ENCODE measurements at places on chromosomes 5 and 9. TPM values are rescaled to one million over a fixed set of nuclear protein-coding genes. Genes with fewer than 3 reads are reported as not detected.

- H3K27me3 ChIP-seq = no peaks in the 10 kb centered on the region
- H3K27ac ChIP-seq = no peak overlapping the region
- DNase-seq = no peak
- H3K4me3 ChIP-seq = no peak overlapping the region
- peaks cover 29% of the 10 kb centered on the region for H3K4me1 ChIP-seq
- peaks cover 14% of the 10 kb centered on the region for H3K36me3 ChIP-seq
These were observed 228.4 kb downstream of the ATPSCKMT start for GRCh38 chr5:10021248-10021647.

Gene SPATA9
- 0.51 TPM for total RNA-seq

Gene GOLGA1
- 20.3 TPM for total RNA-seq

Gene PRDM9
- not detected for total RNA-seq

Gene SNCAIP
- total RNA-seq = 0.11 TPM

GRCh38 chr5:155394727-155395126 lies 381.2 kb downstream of the KIF4B start:
- DNase-seq = no peak
- H3K4me1 ChIP-seq = no peaks in the 10 kb centered on the region
- H3K27ac ChIP-seq = no peak overlapping the region
- H3K36me3 ChIP-seq = no peaks in the 10 kb centered on the region
- H3K4me3 ChIP-seq = no peak overlapping the region

Gene F2RL2
- 74.9 TPM for total RNA-seq

DNA sequence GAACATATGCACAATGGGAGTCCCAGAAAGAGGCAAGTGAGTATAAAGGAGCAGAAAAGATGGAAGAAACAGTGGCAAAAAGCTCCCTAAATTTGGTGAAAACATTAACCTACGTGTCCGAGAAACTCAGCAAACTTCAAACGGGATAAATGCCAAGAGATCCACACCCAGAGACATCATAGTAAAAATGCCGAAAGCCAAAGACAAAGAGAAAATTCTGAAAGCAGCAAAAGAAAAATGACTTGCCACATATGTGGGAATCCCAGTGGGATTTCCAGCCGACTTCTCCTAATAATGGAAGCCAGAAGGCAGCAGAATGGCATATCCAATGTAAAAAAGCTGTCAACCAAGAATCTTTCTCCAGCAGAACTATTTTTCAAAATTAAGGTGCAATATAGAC lies 101.2 kb downstream of the ADAMTS2 start:
- peak overlapping the region; percentile 25 for H3K4me3 ChIP-seq
- peaks cover 21% of the 10 kb centered on the region for H3K36me3 ChIP-seq
- H3K27me3 ChIP-seq = no peaks in the 10 kb centered on the region
- peaks cover 30% of the 10 kb centered on the region for H3K4me1 ChIP-seq
- no peak for DNase-seq

- H3K27ac ChIP-seq = no peak overlapping the region
- H3K36me3 ChIP-seq = peaks cover 5% of the 10 kb centered on the region
- peaks cover 31% of the 10 kb centered on the region for H3K4me1 ChIP-seq
- H3K4me3 ChIP-seq = no peak overlapping the region
- DNase-seq = no peak
- H3K27me3 ChIP-seq = no peaks in the 10 kb centered on the region
These were observed 201.2 kb downstream of the GAPVD1 start for GRCh38 chr9:125462861-125463291.

- H3K4me3 ChIP-seq = peak overlapping the region; percentile 98
- peak overlapping the region; percentile 93 for H3K27ac ChIP-seq
- peaks cover 12% of the 10 kb centered on the region for H3K36me3 ChIP-seq
These were observed 649 bp downstream of the STK10 start for GRCh38 chr5:172187118-172188032.

DNA sequence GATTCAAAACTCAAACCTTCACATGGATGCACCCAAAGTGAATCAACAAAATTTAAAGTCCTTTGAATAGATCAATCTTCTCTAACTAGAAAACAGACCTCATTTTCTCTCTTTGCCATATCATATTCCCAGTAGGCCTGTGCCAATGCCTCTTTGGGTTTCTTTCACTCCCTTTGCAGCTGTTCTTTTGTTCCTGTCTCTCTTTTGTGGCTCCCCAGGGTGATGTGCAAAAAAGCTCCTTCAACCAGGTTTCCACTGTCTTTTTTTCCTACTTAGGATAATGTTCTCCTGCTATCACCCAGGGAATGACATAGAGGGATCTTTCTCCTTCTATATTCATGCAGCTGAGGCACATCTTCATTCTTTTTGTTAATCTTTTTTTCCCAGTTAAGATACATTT lies 54.6 kb downstream of the MARCHF3 start:
- no peaks in the 10 kb centered on the region for H3K36me3 ChIP-seq
- no peak overlapping the region for H3K4me3 ChIP-seq
- peaks cover 43% of the 10 kb centered on the region for H3K4me1 ChIP-seq
- DNase-seq = no peak
- no peak overlapping the region for H3K27ac ChIP-seq
- peaks cover 1% of the 10 kb centered on the region for H3K27me3 ChIP-seq

DNA sequence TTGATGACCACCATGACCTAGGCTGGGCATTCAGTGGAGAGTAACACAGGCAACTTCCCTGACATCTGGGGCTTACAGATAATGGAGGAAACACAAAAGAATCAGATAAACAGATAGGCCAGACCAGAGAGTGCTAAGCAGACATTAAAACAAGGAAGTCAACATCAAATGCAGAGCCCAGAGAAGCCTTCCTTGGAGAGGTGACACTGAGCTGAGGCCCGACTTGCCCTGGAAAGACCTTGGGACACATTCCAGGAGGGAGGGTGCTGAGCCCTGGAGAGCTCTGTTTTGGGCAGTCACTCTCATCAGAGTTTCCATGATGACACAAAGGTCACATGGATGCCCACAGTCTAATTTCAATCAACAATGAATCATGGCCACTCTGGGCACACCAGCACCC lies 31.9 kb upstream of the C5orf58 start:
- no peak overlapping the region for H3K27ac ChIP-seq
- no peaks in the 10 kb centered on the region for H3K4me1 ChIP-seq
- H3K27me3 ChIP-seq = peaks cover 23% of the 10 kb centered on the region
- no peak for DNase-seq
- H3K36me3 ChIP-seq = no peaks in the 10 kb centered on the region

GRCh38 chr9:126986506-126986951 lies 71.9 kb downstream of the RALGPS1 start:
- no peak for DNase-seq
- H3K4me1 ChIP-seq = peaks cover 14% of the 10 kb centered on the region
- H3K27me3 ChIP-seq = peaks cover 10% of the 10 kb centered on the region
- no peak overlapping the region for H3K4me3 ChIP-seq
- H3K27ac ChIP-seq = no peak overlapping the region

DNA sequence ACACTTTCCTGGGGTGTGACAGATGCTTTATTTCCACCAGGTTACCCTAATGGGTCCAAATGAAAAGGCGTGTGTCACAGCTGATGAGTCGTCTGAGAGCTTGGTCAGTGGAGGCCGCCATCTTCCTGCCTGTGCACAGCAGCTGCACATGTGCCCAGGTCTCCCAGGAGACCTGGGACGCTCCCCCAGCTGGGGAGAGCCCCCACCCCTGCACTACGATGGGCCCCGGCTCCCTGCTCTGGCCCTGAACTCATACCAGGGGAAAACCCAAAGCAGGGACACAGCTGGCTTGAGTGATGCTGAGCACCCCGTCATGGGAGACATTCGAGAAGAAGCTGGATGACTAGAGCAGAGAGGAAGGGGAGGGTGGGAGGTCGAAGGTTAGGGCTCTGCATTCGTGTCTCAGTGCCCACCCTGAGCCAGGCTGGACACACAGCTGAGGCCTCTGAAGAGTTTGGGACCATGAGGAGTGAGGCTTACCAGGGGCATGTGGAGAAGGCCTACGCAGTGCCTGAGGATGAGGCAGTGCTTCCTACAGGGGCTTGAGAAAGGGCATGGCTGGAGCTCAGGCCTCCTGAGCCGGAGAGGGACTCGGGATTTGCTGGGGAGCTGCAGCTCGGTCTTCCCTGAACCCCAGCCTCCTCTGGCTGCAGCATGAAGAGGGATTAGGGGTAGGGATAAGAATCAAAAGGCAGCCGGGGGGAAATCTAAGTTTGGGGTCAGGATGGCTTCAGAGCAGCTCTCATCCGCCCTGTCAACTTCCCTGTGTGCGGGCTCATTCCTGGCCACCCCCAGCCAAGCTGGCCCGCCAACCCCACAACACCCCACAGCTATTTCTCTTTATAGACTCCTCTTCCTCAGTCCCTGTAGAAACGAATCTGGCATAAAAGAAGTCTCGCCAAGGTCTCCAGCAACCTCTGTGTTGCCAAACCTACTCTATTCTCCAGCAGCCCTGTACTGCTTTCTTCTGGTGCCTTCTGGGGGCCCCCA lies 42.2 kb upstream of the RNU6ATAC start:
- no peak overlapping the region for H3K4me3 ChIP-seq
- H3K36me3 ChIP-seq = no peaks in the 10 kb centered on the region
- no peak for DNase-seq
- H3K4me1 ChIP-seq = peaks cover 14% of the 10 kb centered on the region
- H3K27ac ChIP-seq = no peak overlapping the region

GRCh38 chr9:26131886-26132285 lies 453.6 kb upstream of the TUSC1 start:
- no peak overlapping the region for H3K4me3 ChIP-seq
- no peak overlapping the region for H3K27ac ChIP-seq
- H3K36me3 ChIP-seq = no peaks in the 10 kb centered on the region

Gene IFNB1
- total RNA-seq = not detected

Gene LNPEP
- total RNA-seq = 27.0 TPM

DNA sequence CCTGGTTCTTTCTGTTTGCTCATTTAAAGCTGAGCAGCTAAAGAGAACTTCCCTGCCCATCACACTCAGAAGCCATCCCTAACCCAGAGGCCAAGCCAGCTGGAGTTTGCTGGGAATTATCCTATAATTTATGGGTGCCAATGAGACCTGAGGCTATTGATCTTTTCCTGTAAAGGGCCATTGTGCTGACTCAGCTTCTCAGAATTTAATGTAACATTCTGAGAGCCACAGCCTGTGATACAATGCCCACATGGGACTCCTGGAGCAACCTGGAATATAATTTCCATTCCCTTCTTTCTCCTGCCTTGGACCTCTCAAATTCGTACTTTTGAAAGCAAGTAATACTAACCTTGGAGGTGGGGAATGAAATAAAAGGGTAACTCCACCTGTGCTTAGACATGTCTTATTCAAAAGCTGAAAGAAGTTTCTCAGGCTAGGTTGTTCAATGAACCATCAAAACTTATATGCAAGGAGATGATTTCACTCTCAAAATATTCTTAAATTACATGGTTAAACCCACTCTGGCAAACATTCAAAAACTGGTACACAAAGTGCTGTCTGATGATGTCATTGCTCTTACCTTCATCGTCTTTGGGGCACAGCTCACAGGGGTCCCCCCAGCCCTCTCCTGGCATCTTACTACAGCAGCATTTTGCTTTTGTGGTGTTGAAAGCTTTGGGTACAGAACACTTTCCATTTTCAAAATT lies 206.7 kb downstream of the SLC12A2 start:
- no peaks in the 10 kb centered on the region for H3K27me3 ChIP-seq
- H3K27ac ChIP-seq = no peak overlapping the region
- H3K4me1 ChIP-seq = peaks cover 14% of the 10 kb centered on the region

DNA sequence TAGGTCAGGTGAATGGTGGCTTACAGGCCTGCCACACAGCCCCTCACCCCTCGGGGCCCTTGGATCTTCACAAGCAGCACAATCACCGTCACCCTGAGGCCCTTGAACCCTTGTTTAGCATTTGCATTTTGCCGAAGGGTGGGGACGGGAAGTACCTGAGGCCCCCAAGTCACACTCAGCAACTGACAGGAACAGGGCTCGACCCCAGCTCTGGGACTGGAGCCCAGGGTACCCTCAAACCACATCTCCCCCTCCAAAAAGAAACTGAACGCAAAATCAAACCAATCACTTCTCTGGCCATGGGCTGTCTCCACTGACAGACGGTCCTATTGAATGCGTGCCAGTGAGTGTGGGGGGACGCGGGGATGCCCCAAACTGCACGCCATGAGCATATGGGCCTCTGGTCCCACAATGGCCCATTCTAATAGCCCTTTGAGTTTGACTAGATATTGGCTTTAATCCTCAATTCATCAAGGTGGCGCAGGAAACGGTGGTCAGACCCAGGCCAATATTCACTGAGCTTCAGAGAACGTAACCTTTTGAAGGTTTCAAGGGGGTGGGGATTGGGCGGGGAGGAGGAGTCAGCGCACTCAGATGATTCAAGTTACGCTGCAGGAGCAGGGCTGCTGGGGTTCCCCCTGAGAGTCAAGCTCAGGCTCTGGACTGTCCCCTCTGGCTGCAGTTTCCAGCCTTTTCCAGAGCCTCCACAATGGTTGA lies 176.0 kb downstream of the DAB2IP start:
- no peak for DNase-seq
- H3K27ac ChIP-seq = no peak overlapping the region
- peaks cover 16% of the 10 kb centered on the region for H3K4me1 ChIP-seq
- no peaks in the 10 kb centered on the region for H3K36me3 ChIP-seq
- H3K27me3 ChIP-seq = no peaks in the 10 kb centered on the region

DNA sequence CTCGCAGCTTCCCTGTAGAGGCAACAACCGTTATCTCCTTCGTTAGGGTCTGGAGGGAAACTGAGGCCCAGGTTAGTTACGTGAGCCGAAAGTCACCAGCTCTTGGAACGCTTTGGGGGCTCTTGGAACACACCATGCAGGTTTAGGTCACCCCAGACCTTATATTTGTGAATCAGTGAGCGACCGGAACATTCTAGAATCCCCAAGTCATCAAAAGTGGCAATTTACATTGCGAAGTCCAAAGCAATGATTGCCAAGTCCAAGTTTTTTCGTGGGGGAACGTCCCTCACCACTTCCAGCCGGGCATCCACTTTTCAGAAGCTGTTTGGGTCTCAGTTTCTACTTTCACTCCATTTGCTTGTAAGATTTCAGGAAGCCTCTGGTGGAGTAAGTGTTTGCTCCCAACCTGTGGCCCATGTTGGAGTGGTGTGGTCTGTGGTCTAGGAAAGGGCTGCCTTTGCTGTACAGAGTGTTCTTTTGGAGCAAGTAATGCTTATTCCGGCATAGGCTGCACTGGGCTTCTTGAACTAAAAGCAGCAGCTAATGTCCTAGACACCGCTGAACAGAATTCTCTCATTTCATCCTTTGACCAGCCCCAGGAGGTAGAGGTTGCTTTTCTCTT lies 32.8 kb upstream of the SPRY4 start:
- no peaks in the 10 kb centered on the region for H3K27me3 ChIP-seq
- peaks cover 64% of the 10 kb centered on the region for H3K4me1 ChIP-seq
- peak overlapping the region; percentile 99 for H3K27ac ChIP-seq
- H3K4me3 ChIP-seq = peak overlapping the region; percentile 89
- peaks cover 5% of the 10 kb centered on the region for H3K36me3 ChIP-seq

GRCh38 chr9:16960084-16960483 lies 89.6 kb upstream of the BNC2 start:
- H3K27me3 ChIP-seq = peaks cover 5% of the 10 kb centered on the region
- no peak overlapping the region for H3K4me3 ChIP-seq
- peaks cover 45% of the 10 kb centered on the region for H3K4me1 ChIP-seq
- DNase-seq = peak; percentile 40

Gene PTGDS
- not detected for total RNA-seq

DNA sequence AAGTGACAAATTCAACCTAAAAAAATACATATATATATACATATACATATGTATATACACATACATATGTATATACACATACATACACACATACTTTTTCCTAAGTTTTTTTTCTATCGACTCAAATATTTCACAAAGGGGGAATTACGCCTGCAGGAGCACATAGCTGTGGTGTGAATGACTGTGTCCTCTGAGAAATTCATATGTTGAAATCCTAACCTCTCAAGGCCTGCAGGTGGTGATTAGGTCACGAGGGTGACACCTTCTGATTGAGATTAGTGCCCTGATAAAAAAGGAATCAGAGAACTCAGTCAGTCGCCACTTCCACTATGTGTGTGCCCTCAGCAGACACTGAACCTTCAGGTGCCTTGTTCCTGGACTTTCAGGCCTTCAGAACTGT lies 248.7 kb downstream of the SEMA5A start:
- H3K36me3 ChIP-seq = peaks cover 9% of the 10 kb centered on the region
- H3K27me3 ChIP-seq = no peaks in the 10 kb centered on the region
- no peak for DNase-seq
- H3K27ac ChIP-seq = no peak overlapping the region
- H3K4me3 ChIP-seq = no peak overlapping the region

Measured in HFFc6 (cell line).